ENCODE measurements at places on chromosomes 2 and 18.

GRCh38 chr2:181037922-181038321 lies 57.5 kb downstream of the UBE2E3 start:
- DNase-seq, result no peak

GRCh38 chr18:49639643-49640391 lies 78.0 kb downstream of the LIPG start:
- DNase-seq, result no peak

DNA sequence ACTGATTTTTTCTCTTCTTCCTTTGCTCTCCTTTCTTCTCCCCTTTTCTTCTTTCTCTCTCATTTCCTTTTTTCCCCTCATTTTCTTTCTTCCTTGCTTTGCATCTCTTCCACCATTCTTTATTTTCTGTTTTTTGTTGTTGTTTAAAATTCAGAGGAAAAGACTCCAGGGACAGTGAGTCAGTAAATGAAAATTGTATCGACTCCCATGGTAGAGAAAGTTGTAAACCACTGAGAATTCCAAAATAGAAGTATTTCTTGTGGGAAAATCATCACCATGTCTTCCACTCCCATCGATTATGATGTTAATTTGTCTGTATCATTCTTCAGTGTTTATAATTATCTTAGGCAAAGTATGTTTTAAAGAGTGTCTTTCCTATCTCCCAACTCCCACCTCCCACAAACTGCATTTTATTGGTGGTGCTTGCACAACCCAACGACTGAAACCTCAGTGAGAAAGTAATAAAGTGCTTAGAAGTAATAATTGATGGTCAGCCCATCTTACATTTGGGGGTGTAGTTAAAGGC lies 134.3 kb downstream of the IRS1 start:
- DNase-seq, result no peak

GRCh38 chr2:113298176-113298575 lies 19.5 kb upstream of the PAX8 start:
- no peak for DNase-seq

GRCh38 chr2:219446101-219446504 lies 11.5 kb downstream of the SPEG start:
- DNase-seq, result no peak

DNA sequence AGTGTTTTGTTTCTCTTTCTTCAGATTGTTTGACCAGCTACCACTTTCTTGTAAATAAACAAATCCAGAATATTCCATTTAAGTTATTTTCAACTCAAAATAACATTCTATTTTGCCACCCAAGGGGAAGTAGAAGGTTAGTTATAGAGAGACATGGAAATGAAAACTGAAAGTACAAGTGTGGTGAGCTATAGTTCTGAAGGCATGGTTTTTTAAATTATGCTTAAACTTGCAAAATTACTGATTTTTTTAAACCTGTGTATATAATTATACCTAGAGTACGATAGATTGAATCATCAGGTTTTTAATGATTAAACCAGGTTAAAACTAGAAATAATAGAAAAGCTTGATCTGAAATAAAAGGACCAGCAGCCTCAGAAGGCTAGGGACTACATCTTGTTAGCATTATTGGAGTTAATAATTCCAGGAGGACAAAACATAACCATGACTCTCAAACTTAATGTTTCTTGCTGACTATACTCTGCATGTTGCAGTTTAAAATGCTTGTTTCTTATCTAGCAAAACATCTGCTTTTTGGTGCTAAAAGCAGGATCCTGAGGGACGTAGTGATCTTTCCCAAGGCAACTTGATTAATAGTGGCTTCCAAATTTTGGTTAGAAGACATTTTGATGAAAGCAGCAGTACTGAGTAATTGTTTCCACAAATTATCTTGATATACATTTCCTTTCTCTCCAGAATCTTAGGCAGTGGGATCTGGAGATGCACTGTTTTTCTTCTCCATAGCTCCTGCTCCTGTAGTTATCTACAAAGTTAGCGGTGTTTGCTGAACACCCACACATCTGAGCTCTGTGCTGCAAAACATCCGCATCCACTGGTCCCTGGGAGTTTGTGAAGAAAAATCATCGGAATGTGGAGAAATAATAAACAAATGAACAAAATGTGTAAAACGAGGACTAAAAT lies 327.2 kb upstream of the PKDCC start:
- DNase-seq, result no peak

- DNase-seq, result no peak
Observed at GRCh38 chr2:100730290-100730868, 89.6 kb upstream of the NPAS2 start.

DNA sequence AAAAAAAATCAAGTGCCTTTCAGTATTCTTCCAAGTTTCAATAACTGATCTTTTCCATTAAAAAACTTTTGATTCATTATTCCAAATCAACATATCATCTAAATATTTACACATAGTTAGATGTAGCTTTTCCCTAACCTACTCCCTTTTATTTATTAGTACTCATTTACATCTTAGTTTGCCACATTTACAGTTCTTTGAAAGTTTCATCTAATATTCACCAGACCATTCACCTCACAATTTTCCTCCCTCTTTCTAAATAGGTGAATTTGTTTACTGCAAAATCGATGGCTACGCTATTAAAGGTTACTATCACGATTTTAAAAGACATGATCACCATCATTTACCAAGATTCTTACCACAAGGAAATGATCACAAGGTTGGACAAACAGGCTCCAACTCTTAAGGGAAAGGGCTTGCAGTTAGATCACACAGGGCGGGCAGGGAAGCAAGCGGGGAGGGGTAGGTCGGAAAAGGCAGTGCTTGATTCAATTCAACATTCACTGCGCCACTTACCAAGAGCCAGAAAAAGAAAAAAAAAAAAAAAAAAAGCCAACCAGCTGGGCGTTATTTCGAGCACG lies 654 bp upstream of the MARCHF7 start:
- no peak for DNase-seq

DNA sequence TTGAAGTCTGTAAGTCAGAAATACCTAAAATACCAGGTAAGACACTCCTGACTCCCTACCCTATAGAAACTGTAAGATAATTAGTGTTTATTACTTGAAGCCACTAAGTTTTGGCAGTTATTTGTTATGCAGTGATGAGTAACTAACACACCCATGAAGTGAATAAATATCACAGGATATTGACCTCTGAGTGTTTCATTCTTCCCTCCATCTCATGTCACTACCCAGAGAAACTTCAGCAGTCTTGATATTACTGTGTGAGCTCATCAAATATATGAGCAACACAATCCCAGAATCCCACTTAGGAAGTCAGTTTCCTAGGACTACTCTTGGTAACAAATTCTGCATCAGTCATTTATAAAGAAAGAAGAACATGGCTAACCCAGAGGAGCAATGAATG lies 529.7 kb downstream of the FBXO15 start:
- DNase-seq, result no peak

DNA sequence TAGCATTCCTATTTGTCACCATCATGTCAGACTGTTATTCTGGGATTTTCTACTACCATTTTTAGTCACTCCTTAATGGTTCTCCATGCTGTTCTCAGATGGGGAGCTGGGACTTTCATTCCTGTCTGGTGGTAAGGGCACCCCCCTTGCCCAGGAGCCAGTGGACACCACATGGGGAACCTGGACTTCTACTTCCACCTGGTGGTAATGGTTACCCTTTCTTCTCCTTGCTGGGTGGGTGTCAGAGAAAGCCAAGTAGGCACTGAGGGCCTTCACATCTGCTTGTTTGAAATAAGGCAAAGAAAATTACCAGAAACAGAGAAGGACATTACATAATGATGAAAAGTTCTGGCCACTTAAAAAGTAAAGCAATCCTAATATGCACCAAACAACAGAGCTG lies 239.8 kb downstream of the FHOD3 start:
- DNase-seq, result no peak

DNA sequence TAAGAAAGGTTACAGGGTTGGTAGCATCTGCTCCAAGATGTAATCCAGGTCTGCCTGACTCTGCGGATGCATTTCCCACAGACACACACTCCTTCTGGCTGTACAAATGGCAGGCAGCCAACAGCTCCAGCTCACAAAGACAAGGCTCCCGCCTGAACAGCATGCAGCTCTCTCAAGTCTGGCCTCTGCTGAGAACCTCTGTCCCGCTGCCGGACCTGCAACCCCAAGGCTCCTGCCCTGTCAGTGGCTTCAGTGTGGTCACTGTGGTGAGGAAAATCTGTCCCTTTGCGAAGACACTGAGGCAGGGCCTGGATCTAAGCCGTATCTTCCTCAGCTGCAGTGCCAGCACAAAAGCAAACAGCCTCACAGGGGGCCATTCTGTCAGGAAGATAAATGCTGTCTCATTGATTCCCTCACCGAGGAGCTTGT lies 469.3 kb upstream of the MEX3C start:
- DNase-seq, result no peak

GRCh38 chr2:222240676-222241049 lies 58.1 kb downstream of the PAX3 start:
- DNase-seq, result no peak
